ENCODE measurements at places on chromosomes 2 and 18.

DNA sequence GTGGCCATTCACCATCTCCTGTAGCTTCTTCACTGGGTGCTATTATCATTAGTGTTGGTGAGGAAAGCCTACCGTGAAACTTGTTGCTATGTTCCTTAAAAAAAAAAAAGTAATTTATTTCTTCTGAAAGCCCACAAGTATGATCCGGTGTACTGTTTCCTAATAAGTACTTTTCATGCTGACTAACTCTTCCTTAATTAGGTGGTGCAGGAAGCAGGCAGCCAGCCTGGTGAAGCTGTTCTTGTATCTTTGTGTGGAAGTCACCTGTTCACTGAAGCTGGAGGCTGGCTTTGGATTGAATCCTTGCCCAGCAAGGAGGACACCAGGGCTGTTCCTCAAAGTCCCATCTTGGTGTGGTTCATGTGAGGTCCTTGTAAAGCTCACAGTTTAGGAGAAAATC lies 321.7 kb upstream of the THSD7B start:
- no peak for DNase-seq

DNA sequence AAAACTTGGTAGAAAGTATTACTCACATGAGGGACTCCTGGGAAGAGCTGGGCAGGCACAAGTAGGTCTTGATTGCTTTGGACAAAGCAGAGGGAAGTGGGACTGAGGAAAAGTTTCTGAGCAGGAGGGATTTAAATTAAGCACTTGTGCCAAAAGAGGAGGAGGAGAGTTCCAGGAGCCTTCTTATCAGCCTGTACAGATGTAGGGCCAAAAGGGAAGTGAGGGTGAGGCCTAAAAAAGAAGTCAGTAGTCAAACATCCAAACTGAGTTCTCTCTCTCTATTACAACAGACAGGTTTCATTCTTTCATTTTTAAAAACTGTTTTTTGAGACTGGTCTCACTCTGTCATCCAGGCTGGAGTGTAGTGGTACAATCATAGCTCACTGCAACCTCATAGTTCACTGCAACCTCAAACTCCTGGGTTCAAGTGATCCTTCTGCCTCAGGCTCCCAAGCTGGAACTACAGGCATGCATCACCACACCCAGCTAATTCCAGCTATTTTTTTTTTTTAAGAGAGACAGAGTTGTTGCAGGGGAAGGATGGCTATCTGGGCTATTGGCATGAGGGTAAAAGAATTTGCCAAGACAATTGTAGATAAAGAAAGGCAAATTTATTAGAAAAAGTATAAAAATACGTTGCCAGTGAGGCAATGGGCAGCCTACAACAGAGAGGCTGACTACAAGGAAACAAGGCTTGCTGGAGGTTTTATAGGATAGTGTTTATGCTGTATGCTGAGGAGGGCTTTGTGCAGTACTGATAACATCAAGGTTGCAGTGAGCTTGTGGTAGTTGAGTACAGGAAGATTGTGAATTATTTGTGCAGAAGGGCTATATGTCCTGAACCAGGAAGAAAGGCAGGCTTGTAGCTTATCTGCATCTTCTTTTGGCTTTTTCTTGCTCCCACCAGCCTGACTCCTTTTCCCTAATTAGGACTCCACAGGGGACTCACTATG lies 29.0 kb downstream of the CFAP210 start:
- DNase-seq, result no peak

- no peak for DNase-seq
Measured at GRCh38 chr2:61512768-61513398, 25.3 kb downstream of the XPO1 start.

GRCh38 chr18:47730795-47731194 lies 199.7 kb downstream of the SMAD2 start:
- DNase-seq, result no peak

DNA sequence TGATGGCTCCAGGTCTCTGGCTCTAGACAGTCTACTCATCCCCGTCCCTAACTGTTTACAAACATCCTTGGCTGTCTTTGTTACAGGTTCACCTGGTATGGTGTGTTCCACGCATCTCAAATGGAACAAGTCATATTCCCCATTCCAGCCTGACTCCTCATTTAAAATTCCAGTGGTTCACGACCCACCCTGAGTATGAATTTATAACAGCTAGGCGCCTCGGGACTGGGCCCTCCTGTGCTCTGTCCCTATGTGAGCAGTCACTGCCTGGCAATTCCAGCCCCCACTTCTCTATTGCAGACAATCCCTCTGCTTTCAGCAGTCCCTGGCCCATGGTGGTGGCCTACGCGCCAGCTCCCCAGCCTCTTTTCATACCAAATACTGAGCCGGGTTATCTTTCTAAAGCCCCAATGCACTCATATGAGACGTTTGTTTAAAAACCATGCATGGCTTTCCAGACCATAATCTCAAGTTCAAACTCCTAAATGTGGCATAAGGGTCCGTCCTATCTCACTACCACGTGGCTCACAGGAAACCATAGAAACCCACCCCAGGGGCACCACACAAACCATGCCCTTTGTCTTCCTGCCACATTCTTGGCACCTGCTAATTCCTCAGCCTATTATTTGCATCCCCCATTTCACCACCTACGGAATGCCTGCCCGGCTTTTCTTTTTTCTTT lies 1.6 kb downstream of the SERPINB8 start:
- DNase-seq, result no peak

DNA sequence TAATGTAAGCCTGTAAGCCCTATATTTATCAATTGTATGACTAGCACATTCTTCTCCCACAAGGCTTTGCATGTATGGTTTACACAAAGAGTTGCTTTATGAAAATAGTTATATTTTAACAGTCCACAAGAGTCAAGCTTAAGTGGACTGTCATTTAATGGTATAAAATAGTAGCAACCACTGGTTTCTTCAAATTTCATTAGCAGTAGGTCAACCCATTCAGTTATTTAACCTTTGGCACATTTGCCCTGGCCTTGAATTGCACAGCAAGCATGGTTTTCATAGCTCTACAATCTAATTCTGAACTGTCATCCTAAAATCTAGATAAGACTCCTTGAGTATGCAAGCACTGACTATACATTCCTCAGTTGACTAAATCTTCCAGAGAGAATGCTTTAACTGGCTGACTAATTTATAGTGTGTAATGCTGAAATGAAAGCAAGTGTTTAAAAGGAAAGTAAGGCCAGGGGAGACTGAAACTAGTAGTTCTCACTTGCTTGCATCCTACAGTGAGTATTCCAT lies 1.8 kb downstream of the DPP4 start:
- DNase-seq, result peak; percentile 96

DNA sequence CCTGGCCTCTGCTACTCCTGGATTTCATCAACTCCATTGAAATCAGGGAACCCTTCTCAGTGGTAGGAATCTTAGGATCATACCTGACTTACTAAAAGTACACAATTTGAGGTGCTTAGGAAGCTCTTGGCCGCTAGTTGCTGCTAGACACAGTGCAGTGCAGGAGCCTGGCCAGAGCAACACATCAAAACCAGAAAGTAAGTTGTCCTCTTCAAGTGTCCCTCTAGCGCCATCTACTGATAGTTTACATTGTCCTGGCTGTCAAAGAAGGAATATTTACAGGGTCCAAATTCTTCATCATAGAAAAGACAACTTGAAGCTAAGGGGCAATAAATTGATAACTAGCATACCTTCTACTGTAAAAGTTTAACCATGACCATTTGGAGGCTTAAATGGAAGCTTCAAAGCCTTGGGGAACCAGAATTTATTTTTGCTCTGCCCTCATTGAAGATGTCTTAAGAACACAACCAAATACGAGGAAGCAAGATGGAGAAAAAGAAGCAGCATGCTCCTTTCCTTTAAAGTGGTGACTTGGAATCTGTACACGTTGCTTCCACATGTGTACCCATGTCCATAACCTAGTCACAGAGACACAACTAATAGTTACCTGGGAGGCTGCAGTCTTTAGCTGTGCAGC lies 889.1 kb upstream of the GCFC2 start:
- DNase-seq, result peak; percentile 77

- DNase-seq, result no peak
Measured at GRCh38 chr18:5145168-5145825, 51.8 kb downstream of the AKAIN1 start.

DNA sequence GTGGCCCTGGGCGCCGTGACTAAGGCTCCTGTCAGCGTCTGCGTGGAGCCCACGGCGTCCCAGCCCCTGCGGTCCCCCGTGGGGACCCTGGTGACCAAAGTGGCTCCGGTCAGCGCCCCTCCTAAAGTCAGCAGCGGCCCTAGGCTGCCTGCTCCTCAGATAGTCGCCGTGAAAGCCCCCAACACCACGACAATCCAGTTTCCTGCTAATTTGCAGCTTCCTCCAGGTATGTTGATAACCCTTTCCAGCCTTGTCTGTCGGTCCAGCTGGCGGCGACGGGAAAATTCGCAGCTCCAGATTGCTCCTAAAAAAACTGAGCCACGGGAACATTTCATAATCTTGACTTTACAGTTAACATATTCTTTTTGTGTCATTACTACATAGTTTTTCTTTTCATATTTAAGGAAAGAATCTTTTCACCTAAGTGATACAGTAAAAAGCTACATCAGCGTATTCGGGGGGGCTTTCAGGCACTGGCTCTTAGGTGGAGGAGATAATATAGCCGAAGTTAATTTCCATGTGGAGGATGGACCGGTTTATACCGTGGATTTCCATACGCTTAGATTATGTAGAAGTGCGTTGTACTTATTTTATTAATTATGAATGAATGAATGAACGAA lies 916 bp downstream of the TAF4B start:
- DNase-seq, result peak; percentile 4

DNA sequence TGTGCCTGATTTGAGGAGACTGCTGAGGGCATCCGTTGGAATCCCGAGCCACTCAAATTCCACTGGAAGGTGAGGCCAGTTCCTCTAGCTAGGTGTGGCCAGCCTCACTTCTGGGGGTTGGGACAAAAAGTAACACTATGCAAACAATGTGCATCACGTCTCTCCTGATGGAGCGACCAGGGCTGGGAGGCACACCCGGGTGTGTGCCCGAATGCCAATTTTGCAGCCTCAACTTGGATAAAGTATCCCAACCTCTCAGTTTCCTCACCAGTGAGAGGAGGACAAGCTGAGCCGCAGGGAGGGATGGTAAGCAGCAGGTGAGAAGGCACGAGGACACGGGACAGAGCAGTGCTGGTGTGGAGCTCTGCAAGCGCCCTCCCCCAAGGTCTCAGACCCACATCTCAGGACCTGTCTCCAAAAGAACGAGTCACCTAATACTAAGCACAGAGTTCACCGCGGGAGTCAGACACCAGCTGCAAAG lies 218.3 kb downstream of the HAUS1 start:
- no peak for DNase-seq

- no peak for DNase-seq
Measured at GRCh38 chr18:59733421-59733820, 36.2 kb upstream of the CCBE1 start.

- DNase-seq, result no peak
Measured at GRCh38 chr2:114800371-114800770, 357.9 kb downstream of the DPP10 start.

DNA sequence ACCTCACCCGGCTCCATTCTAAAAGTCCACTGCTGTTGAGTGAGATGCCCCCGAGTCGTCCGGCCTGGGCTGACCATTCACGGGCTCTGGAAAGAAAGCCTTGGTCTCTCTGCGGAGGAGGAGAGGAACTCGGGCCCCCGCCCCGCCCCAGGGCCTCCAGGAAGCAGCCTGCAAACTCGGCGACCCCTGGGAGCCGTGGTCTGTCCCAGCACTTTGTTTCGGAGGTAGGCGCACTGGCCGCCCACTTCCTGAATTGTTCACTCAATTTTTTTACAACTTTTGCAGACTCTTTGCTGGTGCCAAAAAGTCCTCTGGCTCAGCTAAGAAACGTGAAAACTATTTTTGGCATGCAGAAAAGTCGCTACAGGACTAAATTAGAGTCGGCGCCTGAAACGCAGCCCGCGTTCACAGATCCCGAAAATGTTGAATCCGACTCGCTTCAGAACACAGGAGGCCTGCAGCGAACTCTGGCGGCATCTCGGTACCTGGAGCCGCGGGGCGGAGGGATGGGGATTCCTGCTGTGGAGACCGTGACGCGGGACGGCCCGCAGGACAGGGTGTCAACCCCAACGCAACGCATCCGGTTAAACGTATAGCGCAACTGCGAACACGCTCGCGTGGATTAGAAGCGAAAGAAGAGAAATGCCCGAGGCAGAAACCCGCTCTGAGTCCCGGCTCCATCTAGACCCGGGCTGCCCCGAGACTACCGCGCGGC lies 1.5 kb downstream of the PXDN start:
- DNase-seq, result peak; percentile 86

DNA sequence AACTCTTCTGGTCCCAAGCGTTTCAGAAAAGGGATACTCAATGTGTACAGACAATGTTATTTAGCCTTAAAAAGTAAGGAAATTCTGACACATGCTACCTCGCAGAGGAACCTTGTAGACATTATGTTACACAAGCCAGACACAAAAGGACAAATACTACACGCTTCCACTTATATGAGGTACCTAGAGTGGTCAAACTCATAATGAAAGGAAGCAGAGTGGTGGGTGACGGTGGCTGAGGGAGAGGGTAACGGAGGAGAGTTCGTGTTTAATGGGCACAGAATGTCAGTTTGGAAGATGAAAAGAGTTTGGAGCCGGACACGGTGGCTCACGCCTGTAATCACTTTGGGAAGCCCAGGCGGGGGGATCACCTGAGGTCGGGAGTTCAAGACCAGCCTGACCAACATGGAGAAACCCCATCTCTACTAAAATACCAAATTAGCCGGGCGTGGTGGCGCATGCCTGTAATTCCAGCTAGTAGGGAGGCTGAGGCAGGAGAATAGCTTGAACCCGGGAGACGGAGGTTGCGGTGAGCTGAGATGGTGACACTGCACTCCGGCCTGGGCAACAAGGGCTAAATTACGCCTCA lies 1.4 kb downstream of the MCM6 start:
- DNase-seq, result no peak

- DNase-seq, result no peak
Measured at GRCh38 chr2:30358351-30358750, 88.7 kb upstream of the LCLAT1 start.

DNA sequence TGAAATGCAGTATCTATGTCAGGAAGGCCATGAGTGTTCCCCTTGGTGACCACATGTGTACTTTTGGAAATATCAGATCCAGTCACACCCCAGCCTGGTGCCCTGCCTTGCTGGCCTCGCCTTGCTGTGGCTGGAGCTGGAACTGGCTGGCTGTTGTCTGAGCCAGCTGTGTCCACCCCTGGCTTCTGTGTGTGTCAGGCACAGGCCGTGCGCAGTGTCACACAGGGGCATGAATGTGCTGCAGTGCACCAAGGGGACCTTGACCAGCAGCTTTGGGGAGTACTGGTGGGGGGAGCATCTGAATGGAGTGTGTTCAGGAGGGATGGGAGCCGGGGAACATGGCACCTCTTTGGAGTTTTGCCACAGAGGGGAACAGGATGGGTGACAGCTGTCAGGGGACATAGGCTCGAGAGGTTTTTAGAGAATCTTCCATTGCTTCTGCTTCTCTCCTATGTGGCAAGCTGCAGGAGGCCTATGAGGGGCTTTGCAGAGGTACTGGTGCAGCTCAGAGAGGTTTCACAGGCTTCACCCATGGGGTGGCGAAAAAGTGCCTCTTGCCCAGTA lies 44.7 kb upstream of the FAHD2A start:
- DNase-seq, result no peak

GRCh38 chr2:127279781-127280180 lies 14.2 kb downstream of the ERCC3 start:
- DNase-seq, result no peak

GRCh38 chr2:230873661-230874401 lies 9.1 kb downstream of the ITM2C start:
- DNase-seq, result no peak

GRCh38 chr2:201660293-201660895 lies 17.1 kb upstream of the TMEM237 start:
- DNase-seq, result no peak
